ENCODE measurements at places on chromosomes 4 and X.

- no peak for DNase-seq
Measured at GRCh38 chr4:23654791-23655190, 235.1 kb downstream of the PPARGC1A start.

DNA sequence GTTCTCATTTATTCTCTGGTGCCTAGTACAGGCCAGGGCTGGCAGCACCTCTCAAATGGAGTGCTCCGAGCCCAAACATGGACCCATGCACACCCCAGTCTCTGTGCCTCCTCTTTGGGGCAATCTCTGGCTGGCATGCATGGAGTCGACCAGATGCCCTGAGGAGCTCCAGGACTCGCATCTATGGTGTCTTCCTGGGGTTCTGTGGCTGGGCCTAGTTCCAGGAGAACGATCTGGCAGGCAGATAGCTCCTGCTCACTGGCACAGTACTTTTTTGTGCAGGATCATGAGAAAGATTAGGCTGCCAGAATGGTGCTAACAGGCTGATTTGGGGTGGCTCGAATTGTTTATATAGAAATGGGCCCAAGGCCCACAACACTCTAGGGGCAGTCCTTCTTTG is 72.0 kb upstream of the PJA1 start:
- DNase-seq: no peak

- DNase-seq: peak; percentile 77
Measured at GRCh38 chr4:186723292-186724057, at the start of gene FAT1. Gene FAT1 (minus strand): TSS chr4:186723856. CDS start chr4:186709827, 14,029 bp downstream.

- no peak for DNase-seq
Measured at GRCh38 chr4:128668566-128668965, 140.9 kb upstream of the JADE1 start.

- no peak for DNase-seq
Measured at GRCh38 chr4:88227734-88228133, 56.6 kb downstream of the PPM1K start.

DNA sequence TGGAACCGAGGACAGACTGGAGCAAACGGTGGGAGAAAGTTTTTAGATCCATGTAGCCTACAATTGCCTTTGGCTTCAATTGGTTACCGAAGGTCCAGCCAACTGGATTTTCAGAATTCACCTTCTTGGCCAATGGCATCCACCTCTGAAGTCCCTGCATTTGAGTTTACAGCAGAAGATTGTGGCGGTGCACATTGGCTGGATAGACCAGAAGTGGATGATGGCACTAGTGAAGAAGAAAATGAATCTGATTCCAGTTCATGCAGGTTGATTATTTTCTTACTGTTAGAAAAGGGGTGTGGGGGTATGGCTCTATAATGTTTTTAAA is 702 bp downstream of the KLHL5 start:
- no peak for DNase-seq

- DNase-seq: no peak
Measured at GRCh38 chr4:155629956-155630355, 36.7 kb upstream of the GUCY1A1 start.

DNA sequence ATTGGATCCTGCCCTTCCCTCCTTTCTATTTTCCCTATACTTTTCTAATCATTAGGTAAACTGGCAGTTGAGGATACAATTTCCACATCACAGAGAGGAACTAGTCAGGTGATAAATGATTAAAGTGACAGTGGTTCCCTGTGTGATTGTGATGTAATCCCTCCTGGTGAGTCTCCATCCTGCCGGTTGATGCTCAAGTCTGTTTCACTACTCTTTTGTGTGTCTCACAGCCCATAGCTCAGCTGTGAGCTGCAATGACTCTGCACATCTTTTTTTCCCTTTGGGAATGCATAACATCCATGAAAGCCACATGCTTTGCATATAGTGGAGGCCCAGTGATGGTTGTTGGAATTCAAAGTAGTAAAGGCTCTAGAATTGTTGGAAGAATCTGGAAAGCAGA is 60.4 kb downstream of the CCNI start:
- DNase-seq: peak; percentile 65

All from amniotic epithelial cell (primary cell).